ENCODE measurements at places on chromosomes 3 and 15.

GRCh38 chr3:86814321-86814720 is 176.6 kb downstream of the VGLL3 start:
- DNase-seq: no peak

GRCh38 chr15:80476036-80476435 is 71.9 kb downstream of the ARNT2 start:
- DNase-seq: no peak

DNA sequence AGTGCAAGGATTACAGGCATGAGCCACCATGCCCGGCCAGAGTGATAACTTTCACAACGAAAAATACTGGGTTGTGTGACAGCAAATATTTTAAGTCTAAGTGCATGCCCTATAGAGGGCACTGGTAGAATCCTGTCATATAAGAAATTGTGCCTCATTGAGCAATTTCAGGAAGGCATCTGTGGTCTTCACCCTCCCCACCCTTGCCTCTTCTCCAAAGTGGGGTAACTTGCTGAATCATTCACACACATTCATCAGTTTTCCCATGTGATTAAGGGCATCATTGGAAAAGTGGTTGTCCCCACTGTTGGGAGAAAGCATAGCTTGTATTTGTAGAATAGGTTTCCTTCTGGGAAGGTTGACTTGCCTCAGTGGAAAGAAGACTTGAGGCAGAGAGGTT is 9.2 kb downstream of the MITF start:
- DNase-seq: no peak

- no peak for DNase-seq
These were observed 430.6 kb upstream of the MCTP2 start for GRCh38 chr15:93800805-93801204.

- peak; percentile 73 for DNase-seq
These were observed 85.2 kb downstream of the KBTBD8 start for GRCh38 chr3:67083277-67083676.

DNA sequence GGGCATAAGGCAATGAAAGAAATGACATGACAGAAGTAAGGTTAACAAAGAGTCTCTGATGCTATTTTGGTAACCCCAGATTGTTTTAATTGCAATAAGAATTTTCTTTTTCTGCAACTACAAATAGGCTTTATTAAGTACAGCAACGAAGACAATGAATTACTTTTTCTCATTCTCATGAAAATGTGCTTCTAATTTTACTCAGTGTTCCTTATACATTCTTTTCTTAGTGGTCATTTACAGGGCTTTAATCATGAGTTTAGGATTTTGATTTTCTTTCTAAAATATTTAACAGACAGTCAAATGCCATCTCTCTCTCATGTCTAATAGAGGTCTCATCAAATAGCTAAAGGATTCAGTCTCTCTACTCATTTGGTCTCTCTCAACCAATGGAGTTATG is 452.1 kb downstream of the RAP2B start:
- no peak for DNase-seq

- no peak for DNase-seq
These were observed 82.0 kb upstream of the TBL1XR1 start for GRCh38 chr3:177279118-177279815.

DNA sequence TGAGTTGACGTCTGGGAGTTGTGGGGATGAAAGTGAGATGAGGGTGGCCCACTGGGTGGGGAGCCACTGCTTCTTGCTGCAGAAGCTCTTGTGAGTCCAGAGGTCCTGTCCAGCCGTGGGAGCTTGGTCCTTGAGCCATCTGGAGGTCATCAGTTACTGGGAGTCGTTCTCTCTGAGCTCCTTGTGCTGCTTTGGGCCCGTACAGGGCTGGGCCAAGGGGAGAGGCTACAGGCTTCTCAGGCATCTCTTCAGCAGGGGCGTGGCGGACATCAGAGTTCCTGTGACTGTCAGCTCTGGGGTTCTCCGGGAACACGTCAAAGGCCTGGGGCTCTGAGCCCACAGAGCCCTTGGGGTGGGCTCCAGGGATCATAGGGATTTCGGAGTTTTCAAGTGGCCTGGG is 2.6 kb downstream of the PRRT3 start:
- DNase-seq: no peak

- DNase-seq: no peak
These were observed 109.5 kb upstream of the IL12A start for GRCh38 chr3:159879146-159879545.

DNA sequence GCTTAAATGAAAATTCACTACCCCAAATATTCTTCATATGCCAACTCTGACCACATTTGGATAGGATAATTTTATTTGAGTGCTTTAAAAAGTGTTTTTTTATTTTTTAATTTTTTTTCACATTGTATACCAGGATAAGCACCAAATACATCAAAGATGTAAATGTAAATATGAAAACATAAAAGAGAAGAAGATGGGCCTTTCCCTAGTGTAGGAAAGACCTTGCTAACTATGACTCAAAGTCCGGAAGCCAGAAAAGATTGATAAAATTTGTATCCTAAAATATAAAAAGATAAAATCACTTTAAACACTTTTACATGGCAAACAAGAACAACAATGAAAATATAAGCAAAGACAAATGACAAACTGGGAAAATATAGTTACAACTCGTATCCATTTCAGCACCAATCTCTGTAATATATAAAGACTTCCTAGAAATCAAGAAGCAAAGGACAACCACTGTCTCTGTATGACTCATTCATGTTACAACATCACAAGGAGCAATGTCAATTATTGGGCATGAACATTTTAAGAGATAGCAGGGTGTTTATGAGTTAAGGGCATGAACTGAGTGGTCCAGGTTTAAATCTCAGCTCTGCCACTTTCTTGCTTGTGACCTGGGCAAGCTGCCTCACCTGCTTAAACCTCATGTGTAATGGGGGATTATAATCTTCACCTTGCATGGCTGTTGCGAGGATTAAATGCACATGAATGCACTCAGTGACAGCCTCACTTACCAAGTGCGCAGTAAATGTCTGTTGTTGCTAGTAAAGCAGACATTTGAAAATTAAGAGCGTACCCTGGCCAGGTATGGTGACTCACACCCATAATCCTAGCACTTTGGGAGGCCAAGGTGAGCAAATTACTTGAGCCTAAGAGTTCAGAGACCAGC is 25.3 kb upstream of the ARHGEF3 start:
- no peak for DNase-seq

DNA sequence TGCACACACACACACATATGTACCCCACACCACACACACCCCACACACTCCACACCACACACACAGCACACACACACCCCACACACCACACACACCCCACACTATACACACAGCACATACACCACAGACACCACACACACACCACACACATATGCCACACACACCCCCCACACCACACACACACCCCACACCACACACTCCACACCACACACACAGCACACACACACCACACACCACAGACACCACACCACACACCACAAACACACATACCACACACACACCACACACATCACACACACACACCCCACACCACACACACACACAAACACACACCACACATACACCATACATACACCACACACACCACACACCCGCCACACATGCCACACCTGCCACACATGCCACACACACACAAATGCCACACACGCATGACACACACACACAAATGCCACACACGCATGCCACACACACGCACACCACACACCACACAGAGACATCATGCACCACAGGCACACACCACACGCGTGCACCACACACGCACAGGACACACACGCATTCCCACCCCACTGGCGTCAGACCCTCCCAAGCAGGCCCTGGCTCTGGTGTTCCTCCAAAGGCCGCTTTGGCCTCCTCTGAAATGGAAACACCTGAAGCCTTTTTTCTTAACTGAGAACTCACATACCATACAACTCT is 15.7 kb downstream of the CHST13 start:
- DNase-seq: no peak

All from Jurkat, Clone E6-1 (cell line).